Stimulated activated CD4-positive, alpha-beta T cell treated with anti-CD3 and anti-CD28 coated beads, TNF-alpha, amount 100 ng/mL, for 1 hour (primary cell): ENCODE measurements at places on chromosomes 2 and 18.

DNA sequence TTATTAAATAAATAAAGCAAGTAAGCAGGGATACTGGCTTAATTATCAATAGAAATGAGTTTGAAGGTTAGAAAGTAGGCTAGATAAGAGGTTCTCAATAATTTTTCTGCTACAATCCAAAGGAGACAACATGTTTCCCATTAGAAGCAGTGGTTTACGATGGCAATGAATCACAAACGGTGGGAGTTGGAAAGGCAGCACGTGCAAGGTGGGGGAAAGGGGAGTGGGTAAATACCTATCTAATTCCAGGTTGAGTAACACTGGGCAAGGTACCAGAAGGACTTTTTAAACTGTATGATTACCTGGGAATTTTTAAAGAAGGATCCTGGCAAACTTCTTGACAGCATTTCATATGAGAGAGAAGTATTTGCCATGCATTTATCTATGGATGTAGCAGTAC is 289.9 kb downstream of the NBAS start:
- DNase-seq = no peak

GRCh38 chr2:186299610-186300009 is 186.4 kb upstream of the ZC3H15 start:
- no peak for DNase-seq

DNA sequence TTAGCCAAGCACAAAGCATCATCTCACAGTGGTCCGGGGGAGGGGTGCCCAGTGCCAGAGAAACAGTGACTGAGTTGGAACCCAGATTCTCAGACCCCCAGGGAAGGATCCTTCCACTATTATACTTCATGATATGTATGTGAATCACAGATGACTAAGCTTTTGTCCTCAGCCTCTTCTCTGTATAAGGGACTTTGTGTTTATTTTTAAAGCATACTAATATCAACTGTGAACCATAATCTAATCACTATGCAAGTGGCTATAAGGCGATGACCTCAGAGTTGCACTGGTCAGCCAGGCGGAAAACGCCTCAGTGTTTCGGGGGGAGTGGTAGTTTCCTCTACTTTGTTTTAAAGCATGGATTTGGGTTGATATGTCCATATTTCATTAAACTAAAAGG is 160.4 kb upstream of the TMEM200C start:
- no peak for DNase-seq

DNA sequence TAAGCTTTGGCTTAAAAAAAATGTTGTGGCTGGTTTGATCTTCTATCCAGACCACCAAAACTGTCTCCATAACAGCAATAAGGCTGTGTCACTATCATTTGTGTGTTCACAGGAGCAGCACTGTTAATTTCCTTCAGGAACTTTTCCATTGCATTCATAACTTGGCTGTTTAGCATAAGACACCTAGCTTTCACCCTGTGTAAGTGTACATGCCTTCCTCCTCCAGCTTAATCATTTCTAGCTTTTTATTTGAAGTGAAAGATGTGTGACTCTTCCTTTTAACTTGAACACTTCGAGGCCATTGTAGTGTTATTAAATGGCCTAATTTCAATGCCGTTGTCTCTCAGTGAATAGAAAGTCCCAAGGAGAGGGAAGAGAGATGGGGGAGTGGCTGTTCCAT is 352.9 kb upstream of the VWC2L start:
- DNase-seq = no peak

DNA sequence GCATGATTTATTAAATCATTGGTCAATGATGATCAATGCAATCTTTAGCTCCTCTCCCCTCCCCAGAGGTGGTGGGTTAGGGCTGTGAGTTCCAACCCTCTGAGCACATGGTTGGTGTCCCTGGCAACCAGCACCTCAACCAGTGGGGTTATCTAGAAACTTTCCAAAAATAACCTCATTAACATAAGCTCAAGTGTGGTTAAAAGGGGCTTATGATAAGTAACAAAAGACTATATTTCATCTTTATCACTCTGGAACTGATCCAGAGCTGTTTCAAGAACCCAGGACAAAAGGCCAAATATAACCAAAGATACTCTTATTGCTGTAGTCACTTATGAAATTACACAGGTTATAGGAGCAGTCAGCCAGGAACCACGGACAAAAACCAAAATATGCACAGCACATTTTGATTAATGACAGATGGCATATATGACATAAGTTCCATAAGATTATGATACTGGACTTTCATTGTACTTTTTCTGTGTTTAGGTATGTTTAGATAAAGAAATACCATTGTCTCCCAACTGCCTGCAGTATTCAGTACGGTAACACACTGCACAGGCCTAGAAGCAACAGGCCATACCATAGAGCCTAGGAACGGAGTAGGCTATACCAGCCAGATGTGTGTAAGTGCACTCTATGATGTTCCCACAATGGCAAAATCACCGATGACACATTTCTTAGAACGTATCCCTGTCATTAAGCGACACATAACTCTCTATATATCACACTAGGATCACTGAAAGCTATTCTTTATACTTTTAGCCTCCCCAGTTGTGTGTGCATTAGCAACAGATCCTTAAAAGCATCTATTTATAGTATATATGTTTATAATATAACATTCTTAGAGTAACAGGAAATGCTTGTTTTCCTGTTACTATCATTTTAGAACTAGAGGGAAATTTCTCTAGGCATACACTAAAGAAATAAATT is 31.9 kb downstream of the KIDINS220 start:
- DNase-seq = no peak

DNA sequence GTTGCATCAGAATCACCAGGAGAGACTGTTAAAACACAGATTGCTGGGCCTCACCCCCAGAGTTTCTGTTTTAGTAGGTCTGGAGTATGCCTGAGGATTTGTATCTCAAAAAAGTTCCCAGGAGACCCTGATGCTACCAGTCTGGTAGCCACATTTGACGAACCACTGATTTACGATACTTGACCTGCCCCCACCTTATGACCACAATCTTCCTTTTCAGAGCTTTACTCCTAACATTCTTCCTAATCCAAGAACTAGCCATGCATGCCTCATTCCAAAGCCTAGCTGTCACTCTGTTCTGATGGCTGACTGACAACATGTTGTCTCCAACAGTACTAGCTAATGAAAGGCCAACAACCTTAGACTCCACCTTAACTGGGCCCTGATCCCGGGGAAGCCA is 191.4 kb downstream of the MBD2 start:
- DNase-seq = no peak

GRCh38 chr2:74292751-74293150 is 50.5 kb downstream of the SLC4A5 start:
- DNase-seq = no peak

DNA sequence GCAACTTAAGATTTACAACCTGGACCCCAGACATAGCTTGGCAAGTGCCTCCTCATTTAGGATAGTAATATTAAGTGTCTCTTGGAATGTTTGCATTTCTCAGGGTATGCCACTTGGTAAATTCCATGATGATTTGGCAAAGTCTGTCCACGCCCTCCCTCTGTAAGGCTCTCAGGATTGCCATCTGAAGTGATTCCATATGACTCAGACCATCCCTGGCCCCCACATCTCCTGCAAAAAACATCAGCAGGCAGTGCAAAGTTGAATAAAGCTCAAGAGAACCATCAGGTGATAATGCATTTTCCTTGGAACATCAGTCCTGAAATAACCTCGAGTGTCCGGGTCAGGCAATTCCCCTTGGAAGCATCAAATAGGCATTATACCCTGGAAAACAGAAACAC is 27.1 kb upstream of the PIEZO2 start:
- DNase-seq = no peak

- DNase-seq = no peak
Measured at GRCh38 chr2:33477473-33478468, 1.3 kb downstream of the RASGRP3 start.

DNA sequence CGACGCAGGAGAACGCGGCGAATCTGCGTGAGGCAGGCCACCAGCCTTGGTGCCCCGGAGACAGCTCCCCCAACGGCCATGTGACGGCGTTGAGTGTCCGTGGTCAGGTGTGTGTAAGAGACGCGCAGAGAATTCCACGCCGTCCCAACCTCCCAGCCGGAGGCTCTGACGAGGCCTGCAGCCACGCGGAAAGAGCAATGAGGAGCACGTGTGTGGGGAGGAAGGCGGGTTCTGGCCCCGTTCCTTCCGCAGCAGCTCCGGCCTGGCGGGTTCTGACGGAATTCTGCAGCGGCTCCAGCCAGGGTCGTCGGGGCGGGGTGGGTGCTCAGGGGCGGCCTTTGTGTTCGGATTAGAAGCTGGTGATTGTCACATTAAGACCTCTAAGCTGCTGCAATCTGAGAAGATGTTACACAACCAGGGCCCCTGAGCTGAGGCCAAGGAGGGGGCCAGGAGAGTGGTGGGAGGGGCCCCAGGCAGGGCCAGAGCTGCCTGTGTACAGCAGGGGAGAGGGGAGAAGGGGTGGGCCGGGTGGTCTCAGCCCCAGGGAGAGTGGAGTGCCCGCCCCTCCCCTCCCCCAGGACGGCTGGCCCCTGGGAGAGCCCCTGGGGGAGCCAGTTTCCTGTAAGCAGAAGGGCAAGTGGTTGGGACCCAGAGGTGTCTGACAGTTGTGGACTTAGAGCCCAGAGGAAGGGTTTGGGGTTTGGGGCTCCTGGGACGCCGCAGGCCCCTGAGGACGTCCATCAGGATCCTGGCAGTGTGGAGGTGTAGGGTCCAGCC is 5.1 kb upstream of the GAL3ST2 start:
- DNase-seq = no peak
